Skin of body (tissue), 3 donors: ENCODE measurements at places on chromosomes 16 and 17.

DNA sequence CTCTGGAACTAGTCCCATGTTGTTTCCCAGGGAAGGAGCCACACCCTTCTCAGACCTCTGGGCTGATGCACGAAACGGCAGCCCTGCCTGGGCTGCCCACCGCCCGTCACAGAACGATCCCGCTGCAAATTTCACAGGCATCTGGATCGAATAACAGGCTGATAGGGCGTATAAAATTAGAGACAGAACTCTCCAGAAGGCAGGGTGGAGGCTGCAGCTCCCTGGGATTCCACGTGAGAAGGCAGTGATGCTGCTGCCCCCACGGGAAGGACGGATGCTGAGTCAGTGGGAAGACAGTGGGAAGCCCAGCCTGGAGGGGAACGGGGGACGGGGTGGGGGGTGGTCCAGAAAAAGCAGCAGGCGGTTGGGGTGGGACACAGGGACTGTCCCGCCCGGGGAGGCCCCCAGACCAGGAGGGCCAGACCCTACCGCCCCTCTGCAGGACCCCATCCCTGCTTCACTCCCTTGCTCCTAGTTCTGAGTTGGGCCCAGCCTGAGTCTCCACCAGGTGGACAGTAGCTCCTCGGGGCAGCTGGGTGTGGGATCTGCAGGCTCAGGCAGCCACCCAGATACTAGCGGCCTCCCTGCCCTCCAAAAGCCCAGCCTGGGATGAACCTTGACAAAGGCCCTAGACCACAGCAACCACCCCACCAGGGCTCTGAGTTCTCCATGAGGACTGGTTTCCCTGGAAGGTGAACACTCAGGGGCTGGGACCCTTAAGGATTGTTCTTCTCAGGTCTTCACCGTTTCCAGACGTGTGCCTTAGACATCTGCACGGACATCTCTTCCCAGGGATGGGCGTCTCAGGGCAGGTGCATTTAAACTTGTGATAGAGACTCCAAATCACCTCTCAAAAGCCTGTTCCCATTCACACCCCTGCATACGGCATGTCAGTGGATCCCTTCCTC is 117.8 kb downstream of the METRNL start:
- DNase-seq = peak; percentile 70

DNA sequence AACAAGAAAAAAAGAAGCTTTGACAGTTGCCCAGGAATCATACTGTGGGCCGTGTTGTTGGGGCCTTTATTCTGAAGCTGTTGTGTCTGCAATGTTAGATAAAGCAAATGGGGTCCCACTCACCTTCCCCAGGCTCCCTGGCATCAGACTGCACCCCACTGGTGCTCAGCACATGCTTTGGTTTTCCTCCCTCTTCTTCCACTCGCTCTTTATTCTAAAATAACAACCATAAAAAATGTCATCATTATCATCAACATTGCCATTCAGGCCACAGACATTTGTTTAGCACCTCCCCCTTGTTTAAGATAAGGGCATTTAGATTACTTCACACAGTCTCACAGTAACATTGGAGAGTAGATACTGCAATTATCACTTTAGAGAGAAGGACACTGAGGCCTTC is 8.2 kb downstream of the MYLK3 start:
- no peak for DNase-seq

GRCh38 chr16:70399381-70399780 is 39.5 kb downstream of the ST3GAL2 start:
- DNase-seq = no peak

GRCh38 chr17:65514082-65514481 is 47.4 kb downstream of the AXIN2 start:
- DNase-seq = peak; percentile 36

- no peak for DNase-seq
Measured at GRCh38 chr16:57534881-57535658, 1.3 kb downstream of the CCDC102A start.

GRCh38 chr17:4007346-4008081 is 43.3 kb upstream of the ATP2A3 start:
- DNase-seq = no peak

GRCh38 chr17:58995247-58995940 is 111.3 kb downstream of the TRIM37 start:
- DNase-seq = no peak

- DNase-seq = no peak
Measured at GRCh38 chr17:37041932-37042331, 93.2 kb downstream of the AATF start.

DNA sequence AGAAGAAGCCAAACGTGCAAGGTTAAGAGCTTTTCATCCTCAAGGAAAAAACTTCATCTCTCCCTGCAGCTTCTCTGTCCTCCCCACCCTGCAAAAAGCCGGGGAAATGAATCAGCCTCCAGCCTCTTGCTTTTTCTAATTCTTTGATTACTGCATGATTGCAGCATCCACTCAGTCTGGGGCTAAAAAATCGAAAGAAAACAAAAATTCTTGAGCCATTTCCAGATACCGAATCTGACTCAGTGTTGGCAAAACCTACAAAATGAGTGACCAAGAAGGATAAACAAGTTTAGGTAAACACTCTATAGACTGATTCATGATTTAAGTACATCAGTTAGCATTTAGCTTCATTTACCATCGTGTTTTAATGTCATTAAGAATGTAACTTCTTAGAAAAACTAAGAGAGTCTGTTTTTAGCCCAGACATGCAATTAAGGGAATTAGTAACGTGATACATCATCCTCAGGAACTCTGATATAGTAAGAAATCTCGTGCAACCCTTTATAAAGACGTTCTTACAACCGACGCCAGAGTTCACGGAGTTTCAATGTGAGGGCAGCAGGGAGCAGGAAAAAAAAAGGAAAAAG is 287.3 kb upstream of the FOXF1 start:
- DNase-seq = no peak

- no peak for DNase-seq
Measured at GRCh38 chr17:77174928-77175661, 34.3 kb downstream of the SEC14L1 start.

DNA sequence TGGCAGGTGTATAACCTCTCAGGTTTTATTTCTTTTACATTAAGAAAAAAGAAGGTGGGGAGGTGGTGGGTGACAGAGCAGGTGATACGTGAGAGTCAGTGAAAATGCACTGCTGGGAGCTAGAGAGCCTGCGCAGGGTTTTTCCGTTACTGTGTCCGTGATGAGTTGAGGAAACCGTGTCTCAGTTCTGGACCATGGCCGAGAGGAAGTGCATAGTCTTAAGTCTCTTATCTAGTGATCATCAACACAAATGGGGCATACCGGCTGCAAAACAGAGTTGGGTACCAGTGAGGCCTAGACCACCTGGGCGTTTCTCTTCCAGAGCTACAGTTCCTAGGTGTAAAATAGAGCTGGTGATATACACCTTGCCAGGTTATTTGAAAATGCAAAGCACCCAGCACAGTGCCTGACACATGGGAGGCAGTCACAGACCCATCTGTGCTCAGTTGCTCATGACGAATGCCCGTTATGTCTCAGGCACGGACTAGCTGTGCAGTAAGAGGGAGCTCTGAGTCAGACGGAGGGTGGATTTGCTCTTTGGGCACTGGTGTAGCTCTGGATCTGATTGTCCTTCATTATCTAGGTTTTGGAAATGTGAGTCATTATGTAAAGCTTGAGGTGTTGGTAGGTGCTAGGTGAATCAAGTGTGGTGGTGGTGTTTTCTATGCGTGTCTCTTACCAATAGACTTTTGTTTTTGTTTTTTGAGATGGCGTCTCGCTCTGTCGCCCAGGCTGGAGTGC is 60.9 kb downstream of the RPTOR start:
- DNase-seq = no peak

GRCh38 chr17:12122075-12122474 is 101.4 kb downstream of the MAP2K4 start:
- peak; percentile 17 for DNase-seq

DNA sequence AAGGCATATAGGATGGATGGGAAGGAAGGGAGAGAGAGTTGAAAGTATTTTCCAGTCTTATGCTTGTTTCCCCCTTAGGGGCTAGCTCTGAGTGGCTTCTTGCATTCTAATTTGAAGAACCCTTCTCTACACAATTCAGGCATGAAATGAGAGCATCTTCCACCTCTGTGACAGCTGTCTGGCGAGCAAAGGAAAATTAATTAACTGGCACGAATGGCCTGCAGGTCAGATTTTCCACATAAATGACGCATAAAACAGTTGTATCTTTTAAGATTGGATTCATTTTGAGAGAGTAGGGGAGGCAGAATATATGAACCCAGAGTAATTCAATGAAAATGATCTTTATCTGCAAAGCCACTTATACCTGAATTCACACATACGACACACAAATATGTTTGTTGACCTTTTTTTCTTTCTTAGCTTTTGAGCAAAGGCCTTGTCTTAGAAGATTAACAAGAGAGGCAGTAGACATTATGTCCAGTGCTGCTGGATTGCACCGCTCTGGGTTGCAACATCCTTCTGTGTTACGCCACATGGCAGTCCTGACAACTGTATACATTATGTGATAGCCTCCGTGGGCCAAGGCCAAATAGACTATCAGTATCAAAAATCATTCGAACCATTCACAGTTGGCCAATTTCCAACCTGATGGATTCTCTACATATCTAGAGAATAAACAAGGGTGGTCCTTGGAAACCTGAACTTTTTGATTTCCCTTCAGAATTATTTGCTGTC is 173.0 kb upstream of the GOT2 start:
- DNase-seq = no peak

GRCh38 chr16:29151317-29151716 is 166.5 kb downstream of the LAT start:
- no peak for DNase-seq

- DNase-seq = no peak
Measured at GRCh38 chr17:67594115-67594880, 123.4 kb upstream of the NOL11 start.

- DNase-seq = no peak
Measured at GRCh38 chr16:50742576-50743200, 802 bp downstream of the CYLD start.

DNA sequence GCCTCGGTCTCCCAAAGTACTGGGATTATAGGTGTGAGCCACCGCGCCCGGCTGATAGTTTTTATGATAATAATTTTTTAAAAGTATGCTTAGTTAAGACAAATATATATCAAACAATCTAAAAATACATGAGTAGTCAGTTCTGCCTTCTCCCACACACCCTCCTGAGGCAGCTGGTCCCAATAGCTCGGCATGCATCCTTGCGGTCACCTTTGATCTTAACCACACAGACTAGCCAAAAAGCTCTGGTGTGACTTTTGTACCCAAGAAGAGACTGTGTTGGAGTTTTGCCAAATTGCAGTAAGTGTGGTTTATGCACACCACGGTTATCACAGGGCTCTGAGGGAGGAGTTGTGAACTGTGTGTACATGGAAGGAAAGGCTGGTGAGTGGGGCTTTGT is 25.6 kb downstream of the ATP6V0A1 start:
- no peak for DNase-seq

DNA sequence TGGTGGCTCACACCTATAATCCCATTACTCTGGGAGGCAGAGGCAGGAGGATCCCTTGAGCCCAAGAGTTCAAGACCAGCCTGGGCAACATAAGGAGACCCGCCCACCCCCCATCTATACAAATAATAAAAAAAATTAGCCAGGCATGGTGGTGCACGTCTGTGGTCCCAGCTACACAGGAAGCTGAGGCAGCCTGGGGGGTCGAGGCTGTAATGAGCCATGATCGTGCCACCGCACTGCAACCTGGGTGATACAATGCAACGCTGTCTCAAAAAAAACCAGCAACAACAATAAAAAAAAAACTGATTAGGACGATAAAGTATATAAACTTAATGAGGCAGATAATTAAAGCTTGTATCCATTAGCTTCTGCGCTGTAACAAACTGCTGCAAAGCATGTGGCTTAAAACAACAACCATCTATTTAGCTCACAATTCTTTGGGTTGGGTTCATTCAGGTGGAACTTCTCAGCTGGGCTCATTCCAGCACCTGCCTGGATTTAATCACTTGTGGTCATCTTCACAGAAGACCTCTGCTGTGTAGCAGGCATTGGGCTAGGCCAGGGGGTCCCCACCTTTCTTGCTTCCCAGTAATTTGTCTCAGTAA is 45.8 kb downstream of the LCMT1 start:
- no peak for DNase-seq

DNA sequence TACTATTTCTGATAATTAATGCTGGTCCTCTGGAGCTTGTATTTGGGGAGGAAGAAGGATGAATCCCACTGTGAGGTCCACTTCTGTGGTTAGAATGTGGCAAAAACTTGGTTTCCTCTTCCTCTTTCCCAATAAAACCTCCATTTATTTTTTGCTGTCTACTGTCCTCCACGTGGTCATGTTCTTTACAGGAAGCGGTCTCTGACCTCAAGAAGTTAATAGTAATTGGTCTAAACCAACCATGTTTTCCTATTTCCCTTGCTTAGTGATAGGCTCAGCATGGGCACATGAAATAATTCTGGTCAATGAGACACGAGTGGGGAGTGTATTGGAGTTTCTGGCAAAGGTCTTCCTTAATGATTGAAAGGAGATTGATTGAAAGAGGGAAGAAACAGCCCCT is 33.9 kb downstream of the CHP2 start:
- DNase-seq = no peak

DNA sequence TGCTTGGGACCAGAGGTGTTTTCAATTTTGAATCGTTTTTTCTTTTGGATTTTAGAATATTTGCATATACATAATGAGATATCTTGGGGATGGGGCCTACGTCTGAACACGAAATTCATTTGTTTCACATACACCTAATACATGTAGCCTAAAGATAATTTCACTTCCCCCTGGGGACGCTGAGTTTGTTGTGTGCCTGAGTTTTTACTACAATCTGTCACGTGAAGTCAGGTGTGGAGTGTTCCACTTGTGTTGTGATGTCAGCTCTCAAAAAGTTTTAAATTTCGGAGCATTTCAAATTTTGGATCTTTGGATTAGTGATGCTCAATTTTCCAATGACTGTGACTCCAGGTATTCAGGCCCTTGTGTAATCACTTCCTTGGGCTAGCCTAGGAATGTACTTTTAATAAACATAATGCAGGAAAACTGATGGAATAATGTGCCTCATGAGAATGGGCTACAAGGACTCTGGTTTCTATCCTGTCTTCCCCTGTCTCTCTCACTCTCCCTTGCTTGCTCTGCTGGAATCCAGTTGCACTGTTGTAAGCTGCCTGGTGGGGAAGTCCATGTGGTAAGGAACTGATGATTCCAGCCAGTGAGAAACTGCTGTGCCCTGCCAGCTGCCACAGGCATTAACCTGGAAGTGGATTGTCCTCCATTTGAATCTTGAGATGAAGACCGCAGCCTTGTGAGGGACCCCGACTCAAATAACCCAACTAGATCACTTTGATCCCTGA is 403.8 kb downstream of the SHISA9 start:
- DNase-seq = no peak

GRCh38 chr16:24966634-24967033 is 48.5 kb downstream of the ARHGAP17 start:
- no peak for DNase-seq

GRCh38 chr16:68356249-68356918 is 45.6 kb downstream of the PRMT7 start:
- no peak for DNase-seq

DNA sequence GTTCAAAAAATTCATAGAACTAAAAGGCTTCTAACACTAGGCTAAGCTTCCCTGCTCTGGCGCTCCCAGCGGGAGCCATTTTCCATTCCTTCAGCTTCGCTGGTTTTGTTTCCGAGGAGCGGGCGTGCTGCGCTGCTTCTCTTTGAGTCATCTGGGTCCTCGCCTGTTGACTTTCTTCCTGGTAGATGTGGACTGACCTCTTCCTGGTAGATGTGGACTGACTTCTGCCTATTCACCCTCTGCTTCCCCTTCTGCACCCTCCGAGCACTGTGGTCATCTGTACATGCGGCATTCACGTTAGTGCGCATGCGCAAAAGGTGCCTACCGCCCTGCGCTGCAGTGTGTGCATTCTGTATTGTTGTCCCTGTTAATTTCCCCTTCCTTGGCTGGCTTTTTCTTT is 40.8 kb upstream of the SEC14L1 start:
- DNase-seq = no peak

- no peak for DNase-seq
Measured at GRCh38 chr17:70848785-70849184, 679.5 kb downstream of the KCNJ2 start.

GRCh38 chr17:30095507-30096244 is 20.9 kb upstream of the NSRP1 start:
- DNase-seq = peak; percentile 40
